ENCODE measurements at places on chromosomes 2 and 18. TPM values are rescaled to one million over a fixed set of nuclear protein-coding genes. Genes with fewer than 3 reads are reported as not detected.

TMEM185B gene
- total RNA-seq: 28.9 TPM

TXNDC2 gene
- 0.62 TPM for total RNA-seq

CTAGE1 gene
- total RNA-seq: not detected

ACMSD gene
- total RNA-seq: not detected

NT5C1B gene
- total RNA-seq: 0.39 TPM

SCN9A gene
- total RNA-seq: 3.1 TPM

SERPINB7 gene
- not detected for total RNA-seq

SRD5A2 gene
- total RNA-seq: not detected

TEX44 gene
- total RNA-seq: not detected

RPIA gene
- total RNA-seq: 6.4 TPM

TMEM17 gene
- 1.3 TPM for total RNA-seq

AQP12A gene
- total RNA-seq: not detected

ACADL gene
- 5.9 TPM for total RNA-seq

GKN1 gene
- not detected for total RNA-seq

NGEF gene
- 0.40 TPM for total RNA-seq

IL36RN gene
- 0.93 TPM for total RNA-seq

ALK gene
- 1.6 TPM for total RNA-seq

UGT1A5 gene
- not detected for total RNA-seq

IMP4 gene
- total RNA-seq: 125 TPM

HOXD13 gene
- total RNA-seq: not detected

SFT2D3 gene
- 15.2 TPM for total RNA-seq

AKAIN1 gene
- total RNA-seq: not detected

AQP12B gene
- not detected for total RNA-seq

KIDINS220 gene
- total RNA-seq: 102 TPM

MCFD2 gene
- total RNA-seq: 82.1 TPM

TNS1 gene
- 2,193 TPM for total RNA-seq

NTSR2 gene
- total RNA-seq: not detected

All from gastroesophageal sphincter (tissue), 4 donors.